NCI-H1436 treated with DMSO at 0.1 percent for 48 hours (cell line): ENCODE measurements at places on chromosomes 12 and 14.

GRCh38 chr12:103851127-103851526 lies 10.1 kb upstream of the NT5DC3 start:
- no peak for DNase-seq

DNA sequence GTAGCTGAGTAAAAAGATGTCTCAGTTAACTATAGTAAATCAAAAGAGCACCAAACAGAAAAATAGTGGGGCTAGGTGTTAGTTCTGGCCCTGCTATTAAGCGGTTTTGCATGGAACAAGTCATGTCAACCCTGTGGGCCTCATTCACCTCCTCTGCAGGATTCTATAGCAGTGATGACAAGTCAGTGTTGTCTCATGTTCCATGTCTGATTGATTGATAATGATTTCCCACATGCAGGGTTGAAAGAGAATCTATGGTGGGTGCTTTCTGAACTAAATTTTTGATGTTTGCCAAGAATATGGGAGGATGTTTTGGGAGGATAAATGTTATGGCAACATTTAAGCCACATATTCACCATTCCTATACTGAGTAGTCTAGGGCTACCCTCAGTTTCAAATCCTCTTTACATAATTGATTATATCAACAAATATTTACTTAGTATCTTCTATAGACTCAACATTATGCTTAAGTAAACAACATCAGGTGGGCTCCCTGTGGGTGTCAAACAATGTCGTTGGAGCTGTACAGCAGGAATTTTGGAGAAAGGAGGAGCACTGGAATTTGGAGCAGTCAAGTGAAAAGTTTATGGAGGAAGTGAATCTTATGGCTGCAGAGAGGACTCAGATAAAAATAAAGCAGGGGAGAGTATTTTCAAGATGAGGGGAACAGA lies 48.6 kb downstream of the IRAK3 start:
- DNase-seq, result no peak

DNA sequence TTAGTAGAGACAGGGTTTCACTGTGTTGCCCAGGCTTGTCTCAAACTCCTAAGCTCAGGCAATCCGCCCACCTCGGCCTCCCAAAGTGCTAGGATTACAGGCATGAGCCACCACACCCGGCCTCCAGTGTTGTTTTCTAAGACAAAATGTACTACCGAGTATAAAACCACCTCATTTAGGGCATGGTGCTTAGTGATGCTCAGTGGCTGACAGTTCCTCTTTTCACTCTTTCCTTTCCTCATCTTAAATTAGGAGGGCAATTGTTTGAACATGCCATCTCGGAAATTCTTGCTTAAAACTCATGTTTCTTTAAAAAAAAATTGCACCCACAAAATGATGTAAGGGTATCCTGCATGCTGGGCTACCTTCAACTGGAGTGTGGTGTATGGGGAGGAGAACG lies 89.0 kb downstream of the RFX4 start:
- DNase-seq, result no peak

GRCh38 chr14:37988472-37988871 lies 219.2 kb upstream of the SSTR1 start:
- DNase-seq, result no peak

DNA sequence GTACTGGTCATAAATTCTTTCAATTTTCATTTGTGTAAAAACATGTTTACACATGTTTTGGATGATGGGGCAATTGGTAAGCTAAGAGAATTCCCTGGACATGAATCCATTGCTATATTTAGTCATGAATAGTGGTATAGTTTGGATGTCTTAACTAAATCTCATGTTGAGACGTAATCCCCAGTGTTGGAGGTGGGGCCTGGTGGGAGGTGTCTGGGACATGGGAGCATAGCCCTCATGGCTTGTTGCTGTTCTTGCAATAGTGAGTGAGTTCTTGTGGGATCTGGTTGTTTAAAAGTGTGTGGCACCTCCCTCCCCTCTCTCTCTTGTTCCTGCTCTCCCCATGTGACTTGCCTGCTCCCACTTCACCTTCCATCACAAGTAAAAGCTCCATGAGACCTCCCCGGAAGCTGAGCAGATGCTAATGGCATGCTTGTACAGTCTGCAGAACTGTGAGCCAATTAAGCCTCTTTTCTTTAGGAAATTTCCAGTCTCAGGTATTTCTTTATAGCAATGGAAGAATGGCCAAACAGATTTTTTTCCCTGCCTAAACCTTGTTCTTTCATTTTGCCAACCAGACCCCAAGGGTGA lies 33.6 kb downstream of the CTSG start:
- DNase-seq, result no peak

DNA sequence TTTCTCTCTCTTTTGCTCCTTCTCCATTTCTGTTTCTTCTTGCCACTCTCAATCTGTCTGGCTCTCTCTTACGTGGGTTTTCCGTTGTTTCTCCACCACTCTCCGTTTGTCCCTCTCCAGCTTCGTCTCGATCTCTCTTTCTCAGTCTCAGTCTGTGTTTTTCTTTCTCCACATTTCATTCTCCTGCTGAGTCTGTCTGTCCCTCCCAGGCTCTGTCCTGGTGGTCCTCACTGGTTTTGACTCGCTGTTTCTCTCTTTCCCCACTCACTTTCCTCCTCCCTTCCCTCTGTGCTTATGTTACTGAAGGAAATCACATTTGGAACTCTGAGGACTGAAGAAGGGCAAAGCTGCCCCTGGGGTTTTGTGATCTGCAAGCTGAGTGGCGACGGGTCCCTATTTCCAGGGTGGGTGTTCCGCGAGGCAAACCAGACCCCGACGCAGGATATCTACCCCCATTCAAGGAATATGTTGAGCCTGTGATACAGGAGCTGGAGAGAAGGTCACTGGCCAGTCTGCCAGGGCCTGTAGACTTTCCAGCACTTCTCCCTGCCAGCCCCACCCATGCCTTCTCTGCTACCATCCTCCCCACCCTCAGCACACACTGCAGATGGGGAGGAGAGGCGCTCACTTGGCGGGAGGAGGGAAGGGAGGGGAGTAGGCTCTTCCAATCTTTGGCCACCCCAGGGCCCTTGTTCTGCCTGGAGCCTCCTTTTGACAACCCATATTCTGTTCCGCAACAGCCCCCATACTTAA lies 102.7 kb upstream of the MAP1LC3B2 start:
- DNase-seq, result no peak

GRCh38 chr12:113850309-113851056 lies 115.6 kb downstream of the RBM19 start:
- DNase-seq, result no peak

DNA sequence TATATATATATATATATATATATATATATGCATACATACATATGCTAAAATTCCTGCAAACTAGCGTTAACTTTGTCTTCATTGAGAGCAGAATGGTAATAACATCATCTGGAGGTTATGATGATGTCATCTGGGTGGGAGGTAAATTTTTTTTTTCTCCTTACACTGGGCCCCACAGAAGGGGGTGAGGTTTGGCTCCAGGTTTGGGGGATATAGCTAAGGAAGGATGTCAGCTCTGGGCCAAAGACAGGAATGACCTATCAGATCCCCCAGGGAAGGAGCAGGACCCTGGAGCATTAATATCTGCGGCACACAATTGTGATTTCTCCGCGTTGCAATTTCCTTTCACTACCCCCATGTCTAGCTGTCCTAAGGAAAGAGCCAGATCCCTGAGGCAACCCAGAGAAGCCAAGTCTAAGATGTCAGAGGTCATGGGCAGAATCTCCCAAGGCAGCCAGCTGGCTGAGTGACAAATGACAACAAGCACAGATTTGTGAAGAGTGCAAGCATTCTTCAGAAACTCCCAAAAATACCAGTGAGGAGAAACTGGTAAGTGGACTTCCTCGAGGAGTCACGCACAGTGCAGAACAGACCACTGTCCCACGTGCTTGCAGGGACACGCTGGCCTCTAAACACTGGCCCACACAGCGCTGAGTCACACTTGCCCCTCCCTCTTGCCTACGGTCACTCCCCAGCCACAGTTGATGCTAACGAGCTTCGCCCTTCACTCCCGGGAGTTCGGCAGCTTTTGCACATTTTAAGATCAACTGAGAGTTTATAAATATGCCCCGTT lies 9.9 kb downstream of the UBC start:
- DNase-seq, result no peak

GRCh38 chr12:34291426-34291901 lies 269.2 kb downstream of the ALG10 start:
- DNase-seq, result no peak

- no peak for DNase-seq
Observed at GRCh38 chr12:80862531-80862930, 75.2 kb downstream of the LIN7A start.

DNA sequence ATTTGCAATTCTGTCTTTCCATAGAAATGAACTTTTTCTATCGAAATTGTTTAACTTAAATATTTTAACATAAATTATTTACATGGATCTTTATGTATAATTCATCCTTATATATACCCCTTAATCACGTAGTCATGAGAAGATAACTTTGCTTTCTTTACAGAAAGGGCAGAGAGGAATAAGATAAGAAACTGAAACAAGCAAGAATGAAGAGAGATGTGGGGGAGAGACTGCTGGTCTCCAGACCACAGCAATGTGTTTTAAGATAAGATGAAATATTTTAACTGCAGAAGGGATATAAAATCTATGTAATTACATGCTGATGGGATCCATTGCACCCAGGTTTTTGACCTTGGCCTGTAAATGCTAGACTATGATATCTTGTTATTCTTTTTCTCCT lies 34.7 kb upstream of the DNM1L start:
- no peak for DNase-seq

- DNase-seq, result no peak
Observed at GRCh38 chr12:124379938-124380754, 85.3 kb downstream of the RFLNA start.

DNA sequence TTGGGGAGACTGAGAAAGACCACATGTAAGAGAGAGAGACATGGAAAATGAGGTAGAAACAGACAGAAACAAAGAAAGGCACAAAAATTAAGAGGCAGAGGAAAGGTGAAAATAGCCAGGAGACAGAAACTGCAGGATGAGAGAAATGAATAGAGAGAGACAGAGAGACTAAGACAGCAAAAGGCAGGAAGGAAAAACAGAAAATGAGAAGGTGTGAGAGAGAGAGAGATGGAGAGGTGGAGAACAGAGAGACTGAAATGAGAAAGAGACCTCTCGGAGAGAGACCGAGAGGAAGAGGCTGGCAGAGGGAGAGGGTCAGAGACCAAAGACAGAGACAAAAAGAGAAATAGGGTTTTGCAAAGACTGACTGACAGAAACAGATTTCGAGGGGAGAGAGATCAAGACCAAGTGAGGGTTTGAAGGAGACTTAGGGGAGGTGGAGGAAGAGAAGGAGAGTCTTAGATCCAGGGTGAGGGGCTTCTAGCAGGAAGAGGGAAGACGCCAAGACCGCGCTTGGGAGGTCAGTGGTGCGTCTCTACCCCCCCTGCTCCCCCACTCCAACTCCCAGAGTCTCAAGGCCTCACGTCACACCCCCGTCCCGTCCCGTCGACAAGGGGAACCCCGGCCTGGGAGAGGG lies 1.1 kb upstream of the AQP5 start:
- DNase-seq, result no peak

DNA sequence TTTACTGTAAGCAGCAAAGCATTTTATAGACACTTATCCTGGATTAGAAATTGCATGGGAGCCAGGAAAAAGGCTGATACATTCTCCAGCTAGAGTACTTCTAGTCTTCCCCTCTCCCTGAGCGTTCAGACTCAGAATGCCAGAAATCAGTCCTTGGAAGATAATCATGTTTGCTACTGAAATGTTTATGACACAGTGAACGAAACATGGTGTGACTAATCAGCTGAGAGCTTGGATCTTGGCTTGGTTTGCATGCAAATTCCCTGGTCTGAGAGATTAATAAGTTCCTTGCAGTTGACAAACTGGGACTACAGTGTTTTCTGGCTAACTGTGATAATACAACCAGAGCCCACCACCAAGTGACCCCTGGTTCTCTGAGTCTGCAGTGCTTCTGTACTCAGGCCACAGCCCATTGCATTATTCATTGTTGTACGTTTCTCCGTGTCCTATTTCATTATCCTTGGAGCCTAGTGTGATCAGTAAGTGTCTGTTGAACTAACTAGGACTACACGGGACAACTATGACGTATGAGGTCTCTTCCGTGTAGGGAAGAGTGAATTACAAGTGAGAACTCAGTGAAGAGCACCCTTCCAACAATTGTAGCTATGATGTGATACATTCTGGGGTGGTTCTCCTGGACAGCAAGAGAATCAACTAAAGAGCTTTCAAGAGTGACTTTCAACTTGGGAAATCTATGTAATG lies 34.6 kb upstream of the EVL start:
- DNase-seq, result no peak

DNA sequence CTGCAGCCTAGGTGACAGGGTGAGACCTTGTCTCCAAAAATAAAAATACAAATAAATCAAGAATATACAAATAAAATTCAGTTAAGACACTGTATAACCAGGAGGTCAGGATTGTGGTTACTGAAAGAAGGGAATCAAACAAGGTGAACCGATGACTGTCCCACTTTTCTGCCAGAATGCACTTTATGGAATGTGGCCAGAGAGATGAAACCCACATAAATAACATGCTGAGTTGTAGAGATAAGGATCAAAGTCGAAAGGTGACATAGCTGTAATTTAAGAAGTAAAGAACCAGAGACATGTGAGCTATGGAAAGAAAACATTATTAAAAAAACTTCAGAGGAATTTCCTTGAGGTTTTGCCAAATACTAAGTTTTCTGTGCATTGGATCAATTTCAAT lies 1098.2 kb upstream of the USP15 start:
- DNase-seq, result no peak

DNA sequence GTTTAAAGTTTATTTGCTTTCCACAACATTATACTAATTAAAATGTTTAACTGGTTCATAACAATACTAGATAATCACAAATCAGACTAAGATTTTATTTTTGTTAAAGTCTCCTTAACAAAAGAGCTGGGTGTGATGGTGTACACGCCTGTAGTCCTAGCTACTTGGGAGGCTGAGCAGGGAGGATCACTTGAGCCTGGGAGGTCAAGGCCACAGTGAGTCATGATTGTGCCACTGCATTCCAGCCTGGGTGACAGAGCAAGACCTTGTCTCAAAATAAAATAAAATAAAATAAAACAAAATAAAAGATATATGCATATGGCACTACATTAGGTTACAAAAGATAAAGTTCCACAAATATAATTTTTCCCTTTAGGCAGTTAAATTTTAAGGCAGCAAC lies 5.6 kb downstream of the MIS18BP1 start:
- no peak for DNase-seq

DNA sequence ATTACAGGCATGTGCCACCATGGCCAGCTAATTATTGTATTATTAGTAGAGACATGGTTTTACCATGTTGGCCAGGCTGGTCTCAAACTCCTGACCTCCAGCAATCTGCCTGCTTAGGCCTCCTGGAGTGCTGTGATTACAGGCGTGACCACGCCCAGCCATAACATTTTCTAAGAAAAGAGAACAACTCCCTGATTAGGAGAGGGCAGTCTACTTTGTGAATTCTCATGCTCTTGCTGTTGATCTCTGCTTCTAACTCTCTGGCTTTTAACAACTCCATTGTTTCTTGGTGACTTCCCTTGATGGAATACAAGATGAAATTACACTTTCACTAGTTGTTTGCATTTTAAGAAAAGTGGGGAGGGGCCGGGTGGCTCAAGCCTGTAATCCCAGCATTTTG lies 33.6 kb downstream of the SSH1 start:
- no peak for DNase-seq

DNA sequence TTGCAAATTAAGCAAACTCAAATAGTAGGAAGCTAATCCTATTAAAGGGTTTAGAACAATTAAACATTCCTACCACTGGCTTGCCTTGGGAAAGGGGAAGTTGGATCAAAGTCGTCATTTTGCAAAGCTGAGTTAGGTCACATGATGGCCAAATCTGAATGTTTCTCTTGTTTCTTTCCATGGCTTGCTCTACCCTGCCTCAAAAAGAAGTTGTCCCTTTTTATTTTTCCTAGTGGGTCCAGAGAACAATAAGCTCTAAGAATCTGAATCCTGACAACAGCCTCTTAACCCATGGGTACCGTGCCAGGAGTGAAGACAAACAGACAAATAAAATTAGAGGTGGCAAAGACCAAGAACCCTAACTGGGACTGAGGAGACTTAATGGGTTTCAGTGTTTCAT lies 26.2 kb upstream of the NPFF start:
- no peak for DNase-seq
